ENCODE measurements at places on chromosomes 16 and 17.

GRCh38 chr17:27804113-27804512, 3.8 kb upstream of the NOS2 start:
- DNase-seq: no peak

- DNase-seq: peak; percentile 15
Measured at GRCh38 chr17:66420961-66421371, 118.6 kb downstream of the PRKCA start.

GRCh38 chr17:47172696-47173565, 16.2 kb downstream of the CDC27 start:
- DNase-seq: no peak

DNA sequence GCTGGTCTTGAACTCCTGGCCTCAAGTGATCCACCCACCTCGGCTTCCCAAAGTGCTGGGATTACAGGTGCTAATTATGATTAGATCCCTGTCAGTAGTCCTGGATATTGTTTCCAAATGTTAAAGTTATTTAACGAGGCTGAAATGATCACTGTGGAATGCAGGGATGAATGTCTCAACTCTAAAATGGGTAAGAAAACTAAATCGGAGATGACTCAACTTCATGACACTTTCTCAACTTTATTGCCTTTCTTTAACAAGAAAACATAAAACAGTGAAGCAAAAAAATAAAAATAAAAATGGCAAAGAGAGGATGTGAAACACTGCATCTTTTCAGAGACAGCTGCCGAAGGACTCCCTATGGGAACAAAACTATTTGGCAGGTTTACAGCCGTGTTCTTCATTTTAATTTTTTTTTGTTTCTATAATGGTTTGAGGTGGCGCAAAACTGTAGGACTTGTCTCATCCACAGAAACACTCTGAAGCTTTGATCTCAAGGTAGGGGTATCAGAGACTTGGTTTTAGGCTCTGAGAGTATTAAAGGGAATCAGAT, 382.0 kb downstream of the GRIN2A start:
- DNase-seq: no peak

DNA sequence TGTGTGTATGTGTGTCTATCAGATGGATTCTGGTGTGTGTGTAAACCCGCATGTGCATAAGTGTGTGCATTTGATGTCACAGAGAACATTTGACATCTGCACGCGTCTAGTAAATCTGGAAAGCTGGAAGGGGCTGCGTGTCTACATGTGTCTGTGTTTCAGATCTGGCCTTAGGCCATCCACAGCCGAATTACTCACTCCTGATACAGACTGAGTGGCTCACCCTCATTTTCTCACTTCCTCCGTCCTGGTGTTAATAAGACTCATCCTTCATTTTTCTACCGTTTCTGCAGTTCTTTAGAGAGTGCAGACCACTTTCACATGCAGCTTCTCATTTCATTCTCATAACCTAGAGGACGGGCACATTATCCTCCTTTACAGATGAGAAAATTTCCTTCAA, 491.6 kb downstream of the CDH13 start:
- DNase-seq: no peak

DNA sequence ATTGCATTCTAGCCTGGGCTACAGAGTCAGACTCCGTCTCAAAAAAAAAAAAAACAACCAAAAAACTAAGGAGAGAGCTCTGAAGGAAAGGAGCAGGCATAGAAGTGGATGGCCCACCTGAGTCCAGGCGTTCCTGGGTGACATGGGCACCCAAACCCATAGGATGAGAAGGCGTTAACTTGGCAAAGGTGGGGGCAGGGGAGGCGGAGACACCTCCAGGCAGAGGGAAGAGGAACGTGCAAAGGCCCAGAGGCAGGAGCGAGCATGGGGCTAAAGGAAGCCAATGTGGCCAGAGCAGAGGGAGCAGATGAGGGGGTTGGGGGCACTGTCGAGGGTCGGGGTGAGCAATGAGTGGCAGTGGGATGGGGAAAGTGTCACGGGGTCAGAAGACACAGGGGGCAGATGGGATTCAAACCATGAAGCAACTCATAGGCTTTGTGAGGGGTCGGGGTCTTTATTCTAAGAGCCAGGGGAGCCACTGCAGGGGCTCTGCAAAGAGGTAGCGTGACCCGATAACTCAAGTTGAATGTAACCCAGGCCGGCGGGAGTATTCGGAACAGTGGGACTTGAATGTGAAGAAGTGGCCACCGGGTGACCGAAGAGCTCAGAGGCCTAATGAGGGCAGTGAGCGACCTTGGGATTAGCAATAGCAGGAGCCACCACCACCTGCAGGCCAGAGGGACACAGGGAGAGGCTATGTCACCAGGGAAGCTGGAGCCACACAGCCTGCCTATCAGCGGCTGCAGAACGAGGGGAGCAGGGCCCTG, 11.8 kb downstream of the TTYH2 start:
- DNase-seq: no peak

DNA sequence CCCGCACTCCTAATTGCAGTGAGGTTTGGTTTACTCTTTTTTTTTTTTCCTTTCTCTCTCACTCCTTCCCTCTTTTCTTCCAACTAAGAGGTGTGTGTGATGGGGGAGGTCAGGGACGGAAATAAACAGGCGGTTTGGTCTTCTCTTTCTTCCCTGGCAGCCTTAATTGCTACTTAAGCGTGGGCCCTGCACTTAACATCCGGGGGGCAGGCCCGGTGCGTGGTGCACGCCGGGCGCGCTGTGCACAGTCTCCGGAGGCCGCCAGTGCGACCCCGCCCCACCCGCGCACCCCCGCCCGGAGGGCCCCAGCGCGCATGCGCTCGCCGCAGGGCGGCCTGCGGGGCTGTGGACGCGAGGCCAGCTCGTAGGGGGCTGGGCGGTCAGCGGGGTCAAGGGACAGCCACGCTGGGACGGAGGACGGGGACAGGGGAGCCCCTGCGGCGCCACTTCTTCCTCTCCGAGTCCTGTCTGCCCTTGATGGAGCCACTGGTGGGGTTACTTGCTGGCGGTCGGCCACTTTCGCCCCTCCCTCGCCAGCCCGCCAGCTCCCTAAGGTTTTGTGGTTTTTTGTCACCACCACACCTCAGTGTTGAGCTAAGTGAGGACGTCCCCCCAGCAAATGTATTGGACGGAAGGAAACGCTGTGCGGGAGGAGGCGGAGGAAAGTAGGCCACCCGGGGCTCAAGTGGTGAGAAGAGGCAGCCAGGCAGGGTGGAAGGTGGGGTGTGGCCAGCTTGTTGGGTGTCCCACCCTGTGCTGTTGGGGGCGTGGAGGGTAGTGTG, 120.9 kb downstream of the MRM1 start:
- peak; percentile 86 for DNase-seq

DNA sequence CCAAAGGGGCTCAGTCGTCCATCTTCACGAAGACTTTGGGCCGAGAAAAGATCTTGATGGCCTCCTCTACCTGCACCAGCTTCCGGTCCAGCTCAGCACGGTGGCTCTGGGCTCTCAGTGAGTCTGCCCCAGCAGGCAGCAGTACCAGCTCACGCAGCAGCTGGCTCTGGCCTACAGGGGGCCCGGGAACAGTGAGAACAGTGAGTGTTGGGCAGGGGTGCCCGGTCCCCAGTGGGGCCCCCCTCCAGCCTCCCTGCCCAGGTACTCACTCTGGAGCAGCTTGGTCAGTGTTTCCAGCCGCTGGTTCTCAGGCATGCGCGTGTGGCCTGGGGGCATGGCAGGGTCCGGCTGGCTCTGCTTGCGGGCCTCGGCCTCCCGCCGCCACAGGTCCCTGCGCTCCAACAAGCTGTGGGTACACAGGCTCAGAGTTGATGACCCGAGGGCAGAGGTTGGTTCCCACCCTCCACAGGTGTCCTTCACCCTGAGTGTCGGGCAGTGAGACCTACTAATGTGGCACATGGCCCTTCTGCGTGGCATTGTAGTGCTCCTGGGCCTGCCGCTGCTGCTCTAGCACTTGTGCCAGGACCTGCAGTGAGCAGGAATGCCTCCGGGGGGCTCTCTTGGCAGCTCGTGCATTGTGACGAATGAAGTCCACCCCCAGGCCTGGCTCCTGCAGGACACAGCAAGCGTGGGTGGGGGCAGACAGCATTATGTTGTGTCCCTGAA, 2.6 kb downstream of the PARD6A start:
- peak; percentile 72 for DNase-seq

- DNase-seq: no peak
Measured at GRCh38 chr17:18850679-18851078, 7.3 kb upstream of the PRPSAP2 start.

GRCh38 chr16:11610580-11610979, 23.9 kb upstream of the LITAF start:
- no peak for DNase-seq

GRCh38 chr17:78517421-78517820, 59.8 kb downstream of the DNAH17 start:
- no peak for DNase-seq

- peak; percentile 87 for DNase-seq
Measured at GRCh38 chr17:2814481-2815341, 18.5 kb downstream of the RAP1GAP2 start.

DNA sequence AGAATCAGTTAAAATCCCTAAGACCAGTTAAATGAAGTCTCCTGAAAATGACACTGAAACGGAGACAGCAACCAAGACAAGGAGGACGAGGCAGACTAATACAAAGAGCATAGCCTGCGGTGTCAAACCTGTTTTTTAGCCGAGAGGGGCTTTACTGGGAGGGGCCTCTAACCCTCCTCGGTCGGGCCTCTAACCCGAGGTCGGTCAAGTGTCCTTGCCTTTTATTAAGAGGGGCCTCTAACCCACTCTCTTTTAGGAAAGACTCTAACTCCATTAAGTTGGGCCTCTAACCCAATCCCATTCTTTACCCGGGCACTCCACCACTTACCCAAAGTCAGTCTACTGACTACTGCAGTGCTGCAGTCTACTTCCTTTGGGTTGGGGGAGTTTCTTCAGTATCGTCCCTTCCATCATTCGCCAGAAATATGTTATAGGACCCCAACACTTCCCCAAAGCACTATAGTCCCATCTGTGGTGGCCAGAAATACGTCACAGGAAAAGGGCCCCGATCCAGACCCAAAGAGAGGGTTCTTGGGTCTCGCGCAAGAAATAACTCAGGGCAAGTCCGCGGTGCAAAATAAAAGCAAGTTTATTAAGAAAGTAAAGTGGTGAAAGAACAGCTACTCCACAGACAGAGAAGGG, 39.2 kb upstream of the ARL4D start:
- no peak for DNase-seq

DNA sequence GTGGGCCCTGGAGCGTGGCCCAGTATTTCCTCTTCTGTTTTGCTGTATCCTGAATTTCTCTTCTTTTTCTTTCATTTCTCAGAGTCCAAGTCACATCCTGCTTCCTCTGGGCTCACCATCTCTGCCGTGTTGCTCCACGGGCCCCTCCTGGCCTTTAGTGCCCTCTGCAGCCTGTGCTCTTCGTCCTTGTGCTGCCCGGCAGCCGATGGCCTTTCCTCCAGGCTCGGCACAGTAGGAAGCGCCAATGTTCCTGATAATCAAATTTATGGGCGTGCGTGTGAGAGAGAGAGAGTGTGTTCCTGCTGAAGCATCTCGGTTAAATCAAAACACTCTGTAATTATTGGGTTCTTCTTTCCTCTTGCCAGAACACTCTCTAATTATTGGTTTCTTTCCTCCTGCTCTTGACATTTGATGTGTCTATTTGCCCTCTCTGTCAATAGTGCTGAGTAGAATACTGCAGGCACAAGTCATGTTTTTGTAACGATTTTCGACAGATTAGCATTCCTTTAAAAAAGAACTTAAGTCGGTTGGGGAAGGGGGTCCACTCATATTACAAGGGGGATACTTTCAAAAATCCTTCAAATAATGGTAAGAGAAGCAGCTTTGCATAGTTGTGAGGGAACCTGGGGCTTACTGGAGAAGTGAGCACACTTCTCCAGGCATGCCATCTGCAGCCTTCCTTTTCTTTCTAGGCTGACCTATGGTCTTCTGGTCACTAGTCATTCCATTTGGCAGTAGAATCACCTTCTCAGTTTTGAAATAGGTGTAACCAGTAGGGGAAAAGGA, 126.6 kb downstream of the RPTOR start:
- DNase-seq: no peak

DNA sequence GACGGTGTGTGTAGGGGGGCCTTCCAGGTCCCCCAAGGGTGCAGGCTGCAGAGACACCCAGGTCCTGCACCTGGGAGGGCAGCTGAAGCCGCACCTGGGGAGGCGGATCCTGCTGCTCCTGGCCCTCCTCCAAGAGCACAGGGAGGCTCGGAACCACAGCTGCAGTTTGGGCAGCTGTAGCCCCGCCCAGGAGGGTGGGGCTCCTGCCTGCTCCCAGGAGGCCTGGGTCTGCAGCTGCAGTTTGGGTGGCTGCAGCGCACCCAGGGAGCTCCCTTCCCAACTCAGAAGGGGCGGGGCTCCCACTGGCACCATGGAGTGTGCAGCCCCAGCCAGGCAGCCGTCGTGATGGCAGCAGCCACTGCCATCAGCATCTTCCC, 69.4 kb upstream of the NKD1 start:
- no peak for DNase-seq

GRCh38 chr16:86363836-86364618, 146.3 kb upstream of the FOXF1 start:
- no peak for DNase-seq

DNA sequence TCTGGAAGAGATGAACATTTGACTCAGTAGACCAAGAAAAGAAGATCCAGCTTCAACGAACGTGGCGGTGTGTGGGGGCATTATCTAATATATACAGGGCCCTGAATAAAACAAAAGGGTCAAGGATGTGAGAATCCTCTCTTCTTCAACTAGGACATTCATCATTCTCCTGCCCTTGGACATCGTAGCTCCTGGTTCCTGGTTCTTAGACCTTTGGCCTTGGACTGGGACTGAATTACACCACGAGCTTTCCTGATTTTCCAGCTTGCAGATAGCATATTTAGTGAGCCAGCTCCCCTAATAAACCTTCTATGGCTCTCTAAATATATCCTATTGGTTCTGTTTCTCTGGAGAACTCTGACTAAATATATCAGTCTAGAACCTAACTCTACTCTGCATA, 29.5 kb upstream of the HELZ start:
- no peak for DNase-seq

GRCh38 chr16:65538976-65539375, 417.1 kb upstream of the CDH11 start:
- no peak for DNase-seq

DNA sequence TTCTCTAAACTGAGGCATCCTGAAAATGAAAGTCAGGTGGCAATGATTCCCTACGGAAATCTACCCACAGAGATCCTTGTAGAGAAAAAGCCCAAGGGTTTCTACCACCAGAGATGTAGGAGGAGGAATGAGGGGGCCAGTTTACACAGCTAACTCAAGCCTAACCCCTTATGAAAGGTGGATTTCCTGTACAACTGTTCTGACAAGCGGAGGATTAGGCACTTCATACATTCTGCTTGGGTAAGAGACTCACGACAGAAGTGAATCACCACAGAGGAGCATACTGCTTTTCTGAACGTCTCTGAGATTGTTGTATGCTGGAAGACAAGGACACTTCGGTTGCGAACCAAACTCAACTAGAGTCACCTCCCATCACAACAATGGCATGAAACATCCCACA, 72.7 kb downstream of the SMG6 start:
- no peak for DNase-seq

DNA sequence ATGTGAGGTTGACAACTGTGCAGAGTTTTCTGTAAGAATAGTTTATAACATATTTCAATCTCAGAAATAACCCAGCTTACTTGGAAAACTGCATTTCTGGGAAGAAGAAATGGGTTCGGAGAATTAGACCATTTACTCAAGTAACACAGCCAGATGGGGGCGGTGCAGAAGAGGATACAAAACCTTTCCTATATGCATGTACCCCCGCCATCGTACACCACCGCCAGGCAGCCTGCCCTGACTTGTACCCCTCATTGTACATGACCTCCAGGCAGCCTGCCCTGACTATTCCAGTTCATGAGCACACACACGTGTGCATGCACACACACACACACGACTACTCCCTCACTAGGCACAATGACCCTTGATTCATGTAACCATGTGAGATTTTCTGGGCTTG, 154.0 kb downstream of the C16orf78 start:
- DNase-seq: no peak
